ENCODE measurements at places on chromosomes 16 and 17.

GRCh38 chr16:12881182-12881581 is 20.2 kb upstream of the SHISA9 start:
- DNase-seq, result no peak

GRCh38 chr17:7095625-7096024 is 15.6 kb upstream of the CLEC10A start:
- DNase-seq, result no peak

GRCh38 chr17:40542558-40543411 is 22.5 kb downstream of the CCR7 start:
- no peak for DNase-seq

DNA sequence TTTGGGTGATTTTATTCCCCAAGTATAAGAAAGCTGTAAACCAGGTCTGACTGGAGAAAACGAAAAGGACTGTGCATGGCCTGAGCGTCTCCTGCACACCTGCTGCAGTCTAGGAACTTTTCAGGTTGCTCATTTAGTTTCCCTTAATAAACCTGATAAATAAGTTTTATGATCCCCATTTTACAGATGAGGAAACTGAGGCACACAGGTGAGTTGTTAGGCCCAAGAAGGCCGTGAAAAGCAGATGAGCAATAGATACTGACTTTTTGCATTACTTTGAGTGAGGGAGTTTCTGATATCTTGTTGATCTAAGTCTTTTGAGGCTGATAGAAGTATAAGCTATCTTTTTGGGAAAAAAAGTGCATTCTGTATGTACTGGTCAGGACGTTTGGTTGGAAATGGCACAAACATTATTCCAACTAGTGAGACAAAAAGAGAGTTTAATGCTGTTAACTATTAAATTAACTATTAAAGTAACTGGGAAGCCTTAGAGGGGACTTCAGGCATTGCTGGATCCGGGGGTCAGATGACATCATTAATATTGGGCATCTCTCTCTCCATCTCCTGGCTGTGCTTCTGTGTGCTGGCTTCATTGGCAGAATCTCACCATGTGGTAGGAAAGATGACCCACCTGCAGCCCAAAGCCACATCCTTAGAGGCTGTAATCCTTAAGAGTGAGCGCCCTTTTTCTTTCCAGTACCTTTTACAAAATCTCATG is 163.4 kb downstream of the CMIP start:
- no peak for DNase-seq

DNA sequence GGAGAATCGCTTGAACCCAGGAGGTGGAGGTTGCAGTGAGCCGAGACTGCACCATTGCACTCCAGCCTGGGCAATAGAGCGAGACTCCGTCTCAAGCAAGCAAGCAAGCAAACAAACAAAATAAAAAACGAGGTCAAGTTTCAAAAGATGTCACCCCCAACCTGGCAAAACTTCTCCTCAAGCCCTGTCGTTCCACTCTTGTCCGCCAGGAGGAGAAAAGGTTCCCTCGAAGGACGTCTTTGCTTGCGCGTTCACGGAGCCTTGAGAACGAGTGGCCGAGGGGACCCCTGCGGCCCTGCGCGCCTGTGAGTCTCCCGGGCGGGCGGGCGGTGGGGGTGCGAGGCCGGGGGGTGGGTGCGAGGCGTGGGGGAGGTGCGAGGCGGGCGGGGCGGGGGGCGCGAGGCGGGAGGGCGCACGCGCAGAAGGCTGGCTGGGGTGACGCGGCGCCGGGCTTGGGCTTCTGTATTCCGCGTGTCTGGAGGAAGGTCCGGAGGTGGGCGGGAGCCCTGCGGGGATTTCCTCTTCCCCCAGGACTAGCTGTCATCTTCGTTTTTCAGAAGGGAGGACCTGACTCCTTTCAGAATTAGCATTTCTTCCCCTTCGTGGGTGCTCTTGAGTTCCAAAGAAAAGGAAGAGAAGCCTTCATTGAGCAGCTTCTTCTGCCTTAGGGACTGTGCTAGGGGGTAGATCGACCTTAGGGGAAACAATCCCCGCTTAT is 3.7 kb downstream of the SLC52A1 start:
- DNase-seq, result peak; percentile 48

DNA sequence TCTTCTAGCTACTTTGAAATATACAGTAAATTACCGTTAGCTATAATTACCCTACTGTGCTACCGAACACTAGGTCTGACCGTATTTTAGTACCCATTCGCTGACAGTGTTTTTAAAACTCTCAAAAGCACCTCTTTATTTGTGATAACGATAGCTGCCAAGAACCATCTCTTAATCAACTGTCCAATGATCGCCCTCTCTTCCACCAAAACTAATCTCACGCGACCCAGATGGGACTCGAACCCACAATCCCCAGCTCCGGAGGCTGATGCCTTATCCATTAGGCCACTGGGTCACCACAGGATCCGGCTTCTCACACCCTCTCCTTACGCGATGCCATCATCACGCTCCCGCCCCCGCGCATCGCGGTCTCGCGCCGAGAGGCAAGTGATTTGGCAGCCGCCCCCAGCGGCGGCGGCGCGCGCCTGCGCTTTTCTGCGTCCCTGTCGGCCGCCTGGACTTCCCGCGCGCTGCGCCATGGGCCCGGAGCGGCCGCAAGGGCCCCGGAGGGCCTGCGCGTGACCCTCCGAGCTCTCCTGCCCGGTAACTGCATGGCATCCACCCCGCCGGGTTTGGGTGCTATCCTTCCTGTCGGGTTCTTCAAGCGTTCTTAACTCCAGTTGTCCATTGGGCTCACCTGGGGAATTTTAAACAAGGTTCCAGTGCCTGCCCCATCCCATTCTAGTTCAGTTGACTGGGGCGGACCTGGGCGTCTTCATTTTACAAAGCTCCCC is 15.7 kb upstream of the KPNA2 start:
- peak; percentile 87 for DNase-seq

DNA sequence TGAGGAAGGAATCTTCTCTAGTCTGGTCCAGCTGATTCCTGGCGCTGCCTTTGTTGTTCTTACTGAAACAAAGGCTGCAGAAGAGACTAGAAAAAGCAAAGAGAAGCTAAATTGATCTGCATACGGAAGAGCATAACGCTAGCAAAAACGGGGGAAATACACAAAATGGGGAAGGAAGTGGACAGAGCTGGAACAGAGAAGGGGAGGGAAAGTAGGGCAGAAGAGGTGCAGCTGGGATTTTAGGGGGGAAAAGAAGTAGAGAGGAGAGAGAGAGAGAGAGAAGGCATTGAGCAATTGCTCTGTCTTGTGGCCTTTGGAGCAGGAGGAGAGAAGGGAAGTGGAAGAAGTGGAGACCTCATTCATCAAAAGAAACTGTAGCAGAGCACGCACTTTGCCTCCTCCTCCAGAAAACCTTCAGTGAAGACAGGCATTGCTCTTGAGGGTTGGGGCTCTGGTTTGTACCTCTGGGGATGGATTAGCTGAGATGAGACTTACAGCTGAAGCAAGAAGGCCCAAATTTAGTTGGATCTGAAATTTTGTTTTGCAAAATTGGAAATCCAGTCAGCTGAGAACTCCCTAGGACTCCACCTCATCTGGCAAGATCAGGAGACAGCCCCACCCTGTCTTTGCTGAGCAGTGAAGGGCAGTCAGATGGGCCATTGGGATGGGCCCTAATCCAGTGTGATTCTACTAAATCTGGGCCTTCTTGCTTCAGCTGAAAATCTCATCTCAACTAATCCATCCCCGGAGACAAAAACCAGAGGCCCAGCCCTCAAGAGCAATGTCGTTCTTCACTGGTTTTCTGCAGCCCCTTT is 55.8 kb downstream of the CDRT4 start:
- DNase-seq, result no peak

DNA sequence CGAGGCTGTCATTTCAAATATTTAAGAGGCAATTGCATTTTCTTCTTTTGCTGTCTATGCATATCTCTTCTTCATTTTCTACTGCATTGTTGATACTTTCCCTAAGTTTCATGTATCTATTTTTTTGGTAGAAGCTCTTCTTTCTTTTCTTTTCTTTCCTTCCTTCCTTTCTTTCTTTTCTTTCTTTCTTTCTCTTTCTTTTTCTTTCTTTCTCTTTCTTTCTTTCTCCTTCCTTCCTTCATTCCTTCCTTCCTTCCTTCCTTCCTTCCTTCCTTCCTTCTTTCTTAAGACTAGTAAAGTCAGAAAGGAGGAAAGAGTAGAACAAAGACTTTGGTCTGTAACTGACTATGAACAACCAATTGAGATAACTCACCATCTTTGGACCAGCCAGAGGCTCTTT is 33.9 kb downstream of the MRC2 start:
- no peak for DNase-seq

GRCh38 chr17:65222214-65222738 is 85.1 kb downstream of the RGS9 start:
- no peak for DNase-seq
